NCI-H2171 (cell line): ENCODE measurements at places on chromosomes 3 and 15.

GRCh38 chr3:51681453-51681852 is 10.4 kb downstream of the TEX264 start:
- no peak for DNase-seq

GRCh38 chr3:87132801-87133200 is 94.3 kb upstream of the CHMP2B start:
- DNase-seq: no peak

DNA sequence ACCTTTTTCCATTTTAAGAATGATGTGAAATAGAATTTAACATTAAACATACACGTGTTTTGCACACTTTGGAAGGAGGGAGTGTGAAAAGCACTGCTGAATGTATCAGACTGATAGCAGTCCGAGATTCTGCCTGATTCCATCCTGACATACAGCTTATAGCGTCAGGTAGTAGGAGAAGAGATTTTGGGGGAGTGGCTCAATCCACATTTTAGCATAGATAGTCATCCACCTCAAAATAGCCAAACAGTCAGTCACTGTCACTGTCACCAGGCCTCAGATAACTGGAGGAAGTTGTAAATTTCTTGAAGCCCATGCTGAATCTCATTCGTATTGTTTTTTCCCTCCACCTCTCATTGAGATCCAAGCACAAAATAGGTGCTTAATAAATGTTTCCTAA is 35.4 kb upstream of the ARHGEF26 start:
- DNase-seq: no peak

DNA sequence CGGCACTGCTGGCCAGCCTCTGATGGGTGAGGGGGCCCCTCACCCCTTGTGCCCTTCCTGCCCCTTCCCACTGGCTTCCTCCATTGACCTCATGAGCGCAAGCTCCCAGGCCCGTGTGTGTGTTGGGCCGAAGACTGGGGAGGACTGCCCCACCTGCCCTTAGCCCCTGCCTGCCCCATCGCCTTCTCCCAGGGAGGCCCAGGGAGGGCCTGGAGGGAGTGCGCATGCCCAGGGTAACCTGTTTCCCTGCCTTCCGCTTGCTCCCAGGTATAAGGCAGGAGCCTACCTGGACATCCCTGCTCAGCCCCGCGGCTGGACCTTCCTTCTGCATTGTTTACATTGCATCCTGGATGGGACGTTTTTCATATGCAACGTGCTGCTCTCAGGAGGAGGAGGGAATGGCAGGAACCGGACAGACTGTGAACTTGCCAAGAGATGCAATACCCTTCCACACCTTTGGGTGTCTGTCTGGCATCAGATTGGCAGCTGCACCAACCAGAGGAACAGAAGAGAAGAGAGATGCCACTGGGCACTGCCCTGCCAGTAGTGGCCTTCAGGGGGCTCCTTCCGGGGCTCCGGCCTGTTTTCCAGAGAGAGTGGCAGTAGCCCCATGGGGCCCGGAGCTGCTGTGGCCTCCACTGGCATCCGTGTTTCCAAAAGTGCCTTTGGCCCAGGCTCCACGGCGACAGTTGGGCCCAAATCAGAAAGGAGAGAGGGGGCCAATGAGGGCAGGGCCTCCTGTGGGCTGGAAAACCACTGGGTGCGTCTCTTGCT is 8.8 kb downstream of the DLL4 start:
- no peak for DNase-seq

- no peak for DNase-seq
These were observed 17.1 kb downstream of the SNX1 start for GRCh38 chr15:64112904-64113303.

- DNase-seq: no peak
These were observed 13.4 kb upstream of the DGKG start for GRCh38 chr3:186375443-186375842.

- no peak for DNase-seq
These were observed 105.9 kb downstream of the TPRG1 start for GRCh38 chr3:189277711-189278110.

DNA sequence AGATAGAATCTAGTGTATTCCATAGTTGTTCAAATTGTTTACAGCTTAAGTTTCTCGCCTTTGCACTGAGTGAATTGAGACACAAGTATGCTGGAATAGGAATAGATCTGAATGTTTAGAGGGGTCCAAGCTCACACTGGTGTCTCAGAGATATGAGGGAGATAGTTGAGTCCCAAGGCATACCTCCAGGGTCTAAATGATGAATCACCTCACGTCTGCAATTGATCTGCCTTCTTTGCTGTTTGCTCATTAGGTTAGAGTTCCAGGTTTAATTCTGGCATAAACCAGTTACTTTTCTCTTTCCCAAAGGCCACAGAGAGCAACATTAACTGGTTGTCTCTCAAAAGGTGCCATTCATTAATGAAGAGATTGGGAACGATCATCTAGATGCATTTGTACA is 106.3 kb upstream of the MME start:
- no peak for DNase-seq

GRCh38 chr3:42066516-42067181 is 24.5 kb upstream of the TRAK1 start:
- no peak for DNase-seq

GRCh38 chr3:141275032-141275422 is 43.4 kb downstream of the PXYLP1 start:
- no peak for DNase-seq

GRCh38 chr3:134609821-134610431 is 40.9 kb downstream of the KY start:
- no peak for DNase-seq

DNA sequence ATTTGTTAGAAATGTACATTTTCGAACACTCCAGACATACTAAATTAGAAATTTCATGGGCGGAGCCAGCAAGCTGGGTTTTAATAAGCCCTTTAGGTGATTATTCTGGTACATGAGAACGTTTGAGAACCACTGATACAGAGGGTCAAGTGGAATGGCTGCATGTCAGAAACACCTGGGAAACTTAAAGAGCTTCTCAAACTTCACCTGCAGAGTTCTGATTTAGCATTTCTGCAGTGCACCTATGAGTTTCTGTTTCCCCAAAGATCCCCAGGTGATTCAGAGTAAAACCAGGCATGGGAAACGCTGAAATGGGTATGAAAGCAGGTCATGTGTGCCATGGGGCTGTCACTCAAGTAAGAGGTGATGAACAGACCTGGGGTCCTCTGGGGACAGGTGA is 68.1 kb downstream of the TMEM266 start:
- DNase-seq: no peak

- DNase-seq: no peak
These were observed 31.8 kb downstream of the REC114 start for GRCh38 chr15:73474785-73475184.

- DNase-seq: no peak
These were observed 143.3 kb downstream of the CMSS1 start for GRCh38 chr3:99960941-99961340.

GRCh38 chr3:183013856-183014255 is 33.5 kb upstream of the DCUN1D1 start:
- no peak for DNase-seq

DNA sequence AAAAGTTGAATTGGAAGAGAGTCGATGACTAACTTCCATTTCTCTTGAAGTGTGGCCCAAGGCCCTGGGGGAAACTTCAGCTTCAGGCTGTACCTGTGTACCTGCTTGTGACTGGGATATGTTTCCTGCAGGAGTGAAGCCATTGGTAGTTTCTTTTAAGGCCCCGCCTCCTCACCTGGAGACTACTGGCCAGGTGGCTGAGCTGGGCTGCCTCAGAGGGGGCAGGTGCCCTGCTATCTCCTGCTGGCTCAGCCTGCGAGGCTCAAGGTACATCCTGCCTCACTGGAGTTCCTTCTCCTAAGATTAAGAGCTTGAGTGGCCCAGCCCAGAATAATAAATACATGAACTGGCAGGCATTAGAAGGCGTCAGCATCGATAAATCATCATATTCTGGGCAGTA is 121.6 kb upstream of the ROPN1 start:
- DNase-seq: no peak

GRCh38 chr3:120170223-120170622 is 76.0 kb upstream of the GSK3B start:
- DNase-seq: no peak

DNA sequence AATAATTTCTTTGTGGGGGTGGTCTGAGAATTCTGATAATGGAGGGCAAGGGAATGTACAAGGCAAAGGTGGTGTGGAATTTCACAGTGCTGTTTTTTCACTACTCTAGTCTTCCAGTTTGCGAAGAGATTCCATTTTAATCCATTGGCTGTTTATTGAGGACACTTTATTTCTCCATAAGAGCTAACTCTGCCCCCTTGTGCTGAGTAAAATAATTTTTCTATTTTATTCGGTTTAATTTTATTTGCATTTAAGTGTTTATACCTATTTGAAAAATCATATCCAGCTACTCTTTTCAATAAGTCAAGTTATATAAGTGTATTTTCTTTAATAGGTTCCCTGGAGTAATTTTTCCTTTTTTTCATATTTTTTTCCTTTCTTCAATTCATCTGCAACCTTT is 840.1 kb downstream of the TUSC7 start:
- no peak for DNase-seq

DNA sequence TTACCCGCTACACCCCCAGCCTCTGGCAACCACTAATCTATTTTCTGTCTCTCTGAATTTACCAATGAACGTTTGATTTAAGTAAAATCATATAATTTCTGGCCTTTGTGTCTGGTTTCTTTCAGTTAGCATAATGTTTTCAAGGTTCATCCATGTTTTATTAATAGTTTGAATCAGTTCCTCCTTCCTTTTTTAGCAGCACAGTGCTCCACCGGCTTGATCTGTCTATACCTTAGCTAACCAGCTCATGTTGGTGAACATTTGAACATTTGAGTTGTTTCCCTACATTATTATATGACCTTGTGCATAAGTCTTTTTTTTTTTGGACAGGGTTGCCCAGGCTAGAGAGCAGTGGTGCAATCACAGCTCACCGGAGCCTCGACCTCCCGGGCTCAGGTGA is 33.3 kb downstream of the PDE8A start:
- no peak for DNase-seq

DNA sequence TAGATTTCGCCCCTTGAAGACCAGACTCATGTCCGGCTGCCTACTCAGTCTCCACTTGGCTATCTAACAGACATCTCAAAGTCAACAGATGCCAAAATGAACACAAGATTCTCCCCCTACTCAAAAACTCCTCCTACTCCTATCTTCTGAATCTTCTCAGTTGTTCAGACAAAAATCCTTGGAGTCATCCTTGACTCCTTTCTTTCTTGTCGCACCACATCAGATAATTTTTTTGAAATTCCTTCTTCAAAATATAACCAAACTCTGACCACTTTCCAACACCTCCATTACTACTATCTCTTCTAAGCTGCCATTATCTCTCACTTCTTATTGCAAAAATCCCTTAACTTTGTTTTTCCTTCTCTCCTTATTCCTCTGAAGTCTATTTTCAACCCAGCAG is 141.9 kb upstream of the SLC7A14 start:
- DNase-seq: no peak

DNA sequence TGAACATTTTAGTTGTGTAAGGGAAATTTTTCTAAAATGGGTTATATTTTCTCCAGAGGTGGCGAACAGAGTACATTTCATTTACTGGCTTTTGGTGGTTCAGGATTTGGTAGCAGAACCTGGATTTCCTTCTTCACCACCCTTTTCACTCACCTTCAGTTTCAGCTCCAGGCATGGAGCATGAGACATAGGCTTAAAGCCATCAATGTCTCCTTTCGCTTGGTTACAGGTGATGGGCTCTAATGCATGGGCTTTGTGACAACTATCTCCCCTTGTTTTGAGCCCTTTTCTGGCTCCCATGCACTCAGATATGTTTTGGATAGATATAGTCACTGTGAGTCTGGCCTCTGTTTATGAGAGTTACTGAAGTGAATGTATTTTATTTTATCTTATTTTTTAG is 96.6 kb upstream of the ANKRD28 start:
- no peak for DNase-seq

GRCh38 chr3:196789885-196790359 is 50.3 kb downstream of the PAK2 start:
- no peak for DNase-seq

GRCh38 chr15:43439268-43439667 is 53.7 kb downstream of the TP53BP1 start:
- no peak for DNase-seq

- no peak for DNase-seq
These were observed 62.7 kb downstream of the GLDN start for GRCh38 chr15:51403946-51404695.

- DNase-seq: no peak
These were observed 180.6 kb downstream of the CHL1 start for GRCh38 chr3:377158-377561.

DNA sequence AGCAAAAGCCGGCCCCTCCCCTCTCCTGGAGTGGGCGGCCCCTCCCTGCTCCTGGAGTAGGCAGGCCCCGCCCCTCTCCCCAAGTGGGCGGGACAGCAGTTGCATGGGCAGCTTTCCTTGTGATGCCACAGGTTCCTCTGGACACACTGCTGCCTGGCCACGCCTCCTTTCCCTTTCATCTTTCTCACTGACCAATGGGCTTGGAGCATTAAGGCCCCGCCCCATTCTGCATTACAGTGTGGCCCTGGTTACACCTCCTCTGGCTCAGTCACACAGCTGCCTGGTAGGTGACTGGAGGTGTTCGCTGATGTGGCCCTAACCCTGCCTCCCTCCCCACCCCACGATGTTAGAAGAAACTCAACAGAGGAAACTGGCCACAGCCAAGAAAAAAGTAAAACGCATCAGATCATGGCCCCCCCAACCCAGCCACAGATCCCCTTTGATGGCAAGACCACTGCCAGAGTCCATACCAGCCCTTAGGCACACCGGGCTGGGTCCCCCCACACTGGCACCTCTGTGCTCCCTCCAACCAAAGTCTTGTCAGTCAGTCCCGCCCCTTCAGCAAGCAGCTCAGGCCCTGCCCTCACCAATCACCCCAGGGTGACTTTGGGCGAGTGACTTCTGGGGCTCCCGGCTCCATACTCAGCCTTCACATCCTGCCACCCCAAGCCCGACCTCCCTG is 84.3 kb downstream of the ADAMTS7 start:
- DNase-seq: no peak

DNA sequence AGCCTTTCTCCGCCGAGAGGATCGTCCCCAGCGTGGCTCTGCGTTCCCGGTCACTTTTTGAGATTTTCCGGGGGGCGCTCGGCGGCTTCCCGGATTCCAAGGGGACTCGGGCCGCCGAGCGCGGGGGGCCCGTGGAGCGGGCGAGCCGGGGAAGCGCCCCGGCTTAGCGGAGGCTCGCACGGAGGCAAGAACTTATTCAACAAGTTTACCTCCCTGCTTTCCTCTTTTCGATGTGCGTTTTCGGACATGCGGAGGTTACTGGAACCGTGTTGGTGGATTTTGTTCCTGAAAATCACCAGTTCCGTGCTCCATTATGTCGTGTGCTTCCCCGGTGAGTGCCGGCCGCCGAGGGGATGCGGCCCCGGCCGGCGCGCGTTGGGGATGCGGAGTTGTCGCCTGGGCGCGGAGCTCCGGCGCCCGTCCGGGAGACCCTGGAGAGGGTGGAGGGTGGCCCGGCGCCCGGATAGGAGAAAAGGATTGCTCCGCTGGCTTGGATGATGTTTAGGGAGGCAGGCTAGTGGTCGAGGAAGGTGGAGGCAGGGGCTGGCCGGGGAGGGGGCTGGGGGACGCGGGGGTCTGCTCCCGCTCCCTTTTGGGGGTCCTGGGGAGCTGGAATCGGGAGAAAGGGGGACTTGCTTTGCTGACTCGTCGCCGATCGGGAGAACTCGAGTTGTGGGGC is 810 bp downstream of the PTPRG start:
- DNase-seq: no peak
